Inflammatory macrophage treated with lipopolysaccharide for 4 hours (primary cell): ENCODE measurements at places on chromosomes 3 and 15.

DNA sequence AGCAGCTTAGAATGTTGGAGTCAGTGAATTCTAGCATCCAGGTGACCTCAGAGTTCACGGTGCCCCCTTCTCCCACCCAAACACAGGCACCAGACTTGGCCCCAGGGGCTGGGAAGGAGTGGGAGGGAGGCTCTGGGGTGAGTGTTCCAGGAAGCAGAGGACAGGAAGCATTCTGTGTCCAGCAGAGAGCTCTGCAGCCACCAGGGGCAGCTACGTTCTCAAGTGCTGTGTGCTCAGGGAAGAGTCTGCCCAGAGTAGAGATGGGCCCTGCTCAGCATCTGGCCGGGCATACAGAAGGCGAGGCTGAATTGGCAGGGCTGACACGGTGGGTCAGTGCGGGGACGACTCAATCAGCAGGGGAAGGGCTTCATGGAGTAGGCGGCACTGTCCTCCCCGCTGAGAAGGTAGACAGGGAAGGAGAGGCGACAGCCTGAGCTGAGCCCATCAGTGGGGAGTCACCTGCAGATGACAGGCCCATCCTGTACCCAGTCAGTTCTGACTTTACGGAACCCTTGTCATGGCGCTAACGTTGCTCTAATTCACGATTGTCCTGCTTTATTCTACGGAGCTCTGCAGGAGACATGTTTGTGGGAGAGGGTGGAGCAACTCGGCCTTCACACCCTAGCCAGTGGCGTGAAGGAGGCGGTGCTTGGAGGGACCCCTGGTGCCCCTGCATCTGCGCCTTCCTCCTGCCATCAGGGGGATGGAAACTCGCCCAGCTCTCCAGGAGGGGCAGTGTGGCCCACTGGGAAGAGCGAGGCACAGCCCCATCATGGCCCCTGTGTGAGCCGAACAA is 82.2 kb downstream of the C3orf70 start:
- DNase-seq = no peak

- peak; percentile 52 for DNase-seq
These were observed 46.2 kb downstream of the PTH1R start for GRCh38 chr3:46923559-46924350.

DNA sequence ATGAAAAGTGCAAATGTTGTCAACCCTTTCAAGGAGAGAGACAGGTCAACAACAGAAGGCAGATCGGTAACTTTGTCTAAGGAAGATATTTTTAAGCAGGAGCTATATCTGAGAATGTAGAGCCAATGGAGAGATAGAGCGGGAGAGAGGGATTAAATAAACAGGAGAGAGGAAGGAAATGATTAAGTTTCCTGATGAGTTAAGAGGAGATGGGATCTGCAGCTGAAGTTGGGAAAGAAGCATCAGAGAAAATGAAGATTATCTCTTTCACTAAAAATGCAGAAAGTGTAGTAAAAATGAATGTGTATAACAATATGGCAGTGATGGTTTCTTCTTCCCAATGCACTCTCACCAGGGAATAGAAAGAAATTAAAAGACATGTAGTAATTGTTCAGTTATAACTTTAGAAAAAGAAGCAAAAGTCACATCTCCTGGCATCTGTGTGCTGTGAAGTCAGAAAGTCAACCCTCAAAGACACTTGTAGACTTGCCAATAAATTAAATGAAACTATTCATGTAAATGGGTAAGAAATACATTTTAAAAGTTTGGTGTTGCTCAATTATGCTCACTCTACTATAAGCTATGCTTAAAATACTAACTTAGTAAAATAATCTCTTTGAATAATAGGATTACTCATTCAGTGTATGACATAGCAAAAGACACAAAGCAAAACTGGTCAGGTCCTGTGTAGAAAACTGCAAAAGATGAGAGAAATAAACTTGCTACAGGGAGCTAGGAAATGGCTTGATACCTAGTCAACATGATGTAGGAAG is 264.6 kb downstream of the ZIC4 start:
- DNase-seq = no peak

DNA sequence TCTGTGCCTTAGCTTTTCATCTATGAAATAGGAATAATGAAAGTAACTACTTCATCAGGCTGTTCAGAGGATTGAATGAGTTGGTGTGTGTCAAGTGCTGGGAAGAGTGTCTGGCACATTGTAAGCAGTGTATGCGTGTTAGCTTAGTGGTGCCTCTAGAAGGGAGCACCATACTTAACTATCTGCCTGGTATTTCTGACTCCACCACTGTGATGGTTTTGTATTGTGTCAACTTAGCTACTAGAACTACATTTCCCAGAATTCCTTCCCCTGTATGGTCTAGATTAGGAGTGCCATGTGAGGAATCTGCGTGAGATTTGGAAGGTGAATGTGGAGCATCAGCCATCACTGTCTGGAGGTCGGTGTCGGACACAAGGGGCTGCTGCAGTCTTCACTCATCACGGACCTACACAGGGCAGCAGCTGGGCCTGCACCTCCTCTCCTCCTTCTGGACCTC is 115.4 kb upstream of the GALNT15 start:
- DNase-seq = no peak

DNA sequence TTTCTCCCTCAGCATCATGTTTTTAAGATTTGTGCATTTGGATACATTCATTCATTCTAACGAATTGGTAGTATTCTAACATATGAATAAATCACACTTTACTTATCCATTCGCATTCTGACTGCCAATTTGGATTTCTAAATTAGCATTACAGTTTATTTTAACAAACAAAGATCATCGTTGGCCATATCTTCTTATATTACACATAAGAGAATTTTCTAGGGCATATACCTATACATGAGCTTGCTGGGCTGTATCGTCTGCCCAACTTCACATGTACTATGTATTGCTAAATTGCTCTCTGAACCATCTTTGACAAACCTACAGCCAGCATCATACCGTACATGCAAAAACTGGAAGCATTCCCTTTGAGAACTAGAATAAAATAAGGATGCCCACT is 265.8 kb upstream of the PPP2R3A start:
- no peak for DNase-seq

GRCh38 chr3:179181021-179181472 is 32.9 kb downstream of the PIK3CA start:
- peak; percentile 50 for DNase-seq

GRCh38 chr3:69080233-69080920 is at the start of gene UBA3:
Gene UBA3 (minus strand): TSS chr3:69080365. CDS start chr3:69080353, 12 bp downstream.
- DNase-seq = peak; percentile 93
